ENCODE measurements at places on chromosomes 13 and 19. TPM values are rescaled to one million over a fixed set of nuclear protein-coding genes. Genes with fewer than 3 reads are reported as not detected.

- DNase-seq, result no peak
Measured at GRCh38 chr13:113072376-113072775, 33.2 kb upstream of the F7 start.

DNA sequence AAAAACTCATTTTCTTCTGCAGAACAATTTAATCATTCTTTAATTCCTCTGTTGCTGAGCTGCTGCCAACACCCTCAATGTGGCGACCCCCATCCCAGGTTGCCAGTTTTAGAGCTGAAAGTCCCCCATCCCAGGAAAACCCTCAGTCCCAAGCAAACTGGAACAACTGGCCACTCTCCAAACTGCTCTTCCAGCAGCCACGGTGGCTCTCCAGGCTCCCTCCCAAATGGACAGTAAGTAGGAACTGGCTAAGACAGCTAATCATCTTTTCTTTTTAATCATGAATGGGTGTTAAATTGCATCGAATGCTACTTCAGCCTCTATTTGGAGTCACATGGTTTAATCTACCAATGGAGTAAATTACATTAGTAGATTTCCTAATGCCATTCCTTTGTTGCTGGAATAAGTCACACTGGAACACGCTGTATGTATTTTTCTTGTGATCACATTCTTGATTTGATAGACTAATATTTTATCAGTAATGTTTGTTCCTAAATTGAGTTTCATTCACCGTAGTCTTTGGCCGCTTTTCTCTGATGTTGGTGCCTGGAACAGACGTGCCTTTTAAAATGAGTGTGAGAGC is 33.7 kb upstream of the VSTM2B start:
- no peak for DNase-seq

DNA sequence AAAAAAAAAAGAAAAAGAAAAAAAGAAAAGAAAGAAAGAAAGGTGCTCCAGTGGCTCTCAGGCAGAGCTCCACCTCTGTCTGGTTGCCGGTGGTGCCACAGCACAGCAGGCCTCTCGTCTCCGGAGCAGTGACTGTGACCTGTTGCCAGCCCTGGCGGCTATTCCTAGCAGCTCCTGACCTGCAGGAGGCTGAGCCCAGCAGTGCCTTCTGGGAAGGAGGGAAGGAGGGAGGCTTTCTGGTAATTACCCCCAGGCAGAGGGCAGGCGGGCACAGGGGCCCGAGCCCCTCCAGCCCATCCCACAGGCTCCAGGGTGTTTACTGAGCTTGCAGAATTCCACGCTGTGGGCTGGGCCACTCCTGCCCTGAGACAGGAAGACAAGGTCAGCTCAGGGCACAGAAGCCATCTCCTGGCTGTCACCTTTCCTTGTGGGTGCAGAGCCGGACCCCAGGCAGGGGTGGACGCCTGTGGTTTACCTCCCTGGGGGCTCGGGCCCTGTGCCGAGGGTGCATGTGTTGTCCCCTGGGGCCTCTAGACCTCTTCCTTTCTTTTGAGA is 77.9 kb downstream of the GNG7 start:
- no peak for DNase-seq

- no peak for DNase-seq
Measured at GRCh38 chr19:43690890-43691289, 20.9 kb upstream of the PLAUR start.

DNA sequence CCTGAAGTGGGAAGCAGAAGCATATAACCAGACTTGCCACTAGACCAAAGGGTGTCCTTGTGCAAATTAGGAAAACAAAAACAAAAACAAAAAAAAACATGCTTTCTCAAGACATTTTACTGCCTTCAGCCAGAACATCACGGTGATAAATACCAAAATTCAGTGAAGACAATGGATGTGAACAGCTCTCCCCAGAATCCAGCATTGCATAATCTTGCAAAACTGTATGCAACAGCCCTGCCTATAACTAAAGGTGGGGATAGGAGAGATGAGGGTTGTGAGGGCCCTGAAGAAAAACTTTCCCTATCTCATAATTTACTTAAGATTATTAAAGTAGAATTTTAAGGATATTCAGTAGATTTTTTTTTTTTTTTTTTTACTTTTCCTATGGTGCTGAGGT is 24.9 kb upstream of the NDFIP2 start:
- DNase-seq, result no peak

DNA sequence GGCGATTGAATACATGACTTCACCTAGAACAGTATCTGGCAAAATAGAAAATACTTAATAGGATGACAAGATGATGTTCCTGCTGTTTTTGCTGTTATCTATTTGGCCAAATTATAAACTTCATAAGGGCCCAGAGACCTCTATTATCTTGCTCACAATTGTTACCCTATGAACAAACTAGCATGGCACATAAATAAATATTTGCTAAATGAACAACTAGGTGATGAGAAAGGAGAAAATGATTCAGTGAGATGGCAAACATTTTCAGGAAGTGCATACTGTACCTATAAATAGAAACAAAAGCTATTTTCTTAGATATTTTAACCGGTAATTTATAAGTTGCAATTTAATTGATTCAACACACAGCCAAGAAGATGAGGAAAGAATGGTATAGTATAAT is 78.4 kb downstream of the FAM216B start:
- no peak for DNase-seq

DNA sequence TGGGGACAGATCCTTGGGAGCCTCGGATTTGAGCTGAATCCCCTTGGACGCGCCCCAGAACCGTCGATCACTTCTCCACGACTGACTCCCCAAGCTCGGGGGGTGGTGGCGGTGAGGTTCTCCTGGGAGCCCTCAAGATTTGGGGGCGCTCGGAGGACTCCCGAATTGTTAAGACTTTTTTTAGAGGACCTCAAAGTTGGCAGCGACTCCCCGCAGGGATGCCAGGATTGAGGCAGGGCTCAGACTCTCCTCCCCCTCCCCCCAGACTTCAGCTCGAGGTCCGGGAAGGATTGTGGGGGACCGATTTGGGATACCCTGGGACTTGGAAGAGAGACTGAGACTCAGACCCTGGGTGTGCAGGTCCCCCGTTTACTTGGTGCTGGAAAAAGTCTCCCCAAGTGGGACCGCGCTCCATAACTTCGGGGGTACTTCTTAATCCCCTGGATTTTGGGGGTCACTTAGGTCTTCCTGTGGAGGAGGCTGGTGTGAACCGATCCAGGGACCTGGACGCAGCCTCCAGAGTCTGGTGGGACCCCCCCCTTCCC is 665 bp downstream of the VASP start:
- DNase-seq, result no peak

DNA sequence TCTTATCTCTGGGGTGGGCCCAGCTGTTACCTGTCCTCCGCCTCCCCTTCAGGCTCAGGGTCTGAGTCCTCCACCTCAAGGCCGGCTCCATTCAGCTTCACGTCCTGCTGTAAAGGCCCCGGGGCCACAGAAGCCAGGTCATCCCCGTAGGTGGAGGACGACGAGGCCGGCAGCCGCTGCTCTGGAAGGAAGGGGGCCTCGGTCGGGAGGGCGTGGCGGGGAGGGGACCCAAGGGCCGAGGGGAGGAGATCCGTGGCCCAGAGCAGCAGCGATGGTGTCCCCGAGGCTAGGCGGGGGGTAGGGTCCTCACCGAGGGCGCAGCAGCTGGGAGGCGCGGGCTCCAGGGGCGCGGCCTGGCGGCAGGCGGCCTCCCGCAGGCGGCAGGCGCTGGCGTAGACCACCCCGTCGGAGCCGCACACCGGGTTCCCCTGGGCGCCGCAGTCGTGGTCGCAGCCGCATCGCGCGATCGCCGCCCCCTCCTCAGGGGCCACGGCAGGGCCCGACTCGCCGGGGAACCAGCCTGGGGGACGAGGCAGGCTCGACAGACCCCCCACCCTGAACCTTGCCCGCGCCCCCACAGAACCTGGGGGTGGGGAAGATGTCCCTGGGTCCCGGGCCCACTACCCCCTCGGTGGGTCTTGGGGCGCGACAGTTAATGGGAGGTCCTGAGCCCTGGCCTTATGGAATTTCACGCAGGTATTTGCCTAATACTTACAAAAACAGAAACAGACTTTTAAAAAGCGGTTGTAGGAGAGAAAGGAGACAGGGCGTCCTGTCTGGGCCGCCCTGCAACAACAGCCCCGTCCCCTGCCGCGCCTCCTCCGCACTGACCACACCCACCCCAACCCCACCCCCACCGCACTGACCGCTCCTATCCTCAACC is 7.6 kb downstream of the F2RL3 start:
- DNase-seq, result no peak

GRCh38 chr13:39876258-39876657 is 220.8 kb downstream of the COG6 start:
- no peak for DNase-seq

- DNase-seq, result no peak
Measured at GRCh38 chr13:40624986-40625385, 41.5 kb downstream of the FOXO1 start.

Gene CGB5
- total RNA-seq, result not detected

Gene DHDH
- 1.9 TPM for total RNA-seq

Gene MLLT1
- total RNA-seq, result 67.5 TPM

Measured in mucosa of gallbladder (tissue), 1 donor.